ENCODE measurements at places on chromosomes 7 and 10.

DNA sequence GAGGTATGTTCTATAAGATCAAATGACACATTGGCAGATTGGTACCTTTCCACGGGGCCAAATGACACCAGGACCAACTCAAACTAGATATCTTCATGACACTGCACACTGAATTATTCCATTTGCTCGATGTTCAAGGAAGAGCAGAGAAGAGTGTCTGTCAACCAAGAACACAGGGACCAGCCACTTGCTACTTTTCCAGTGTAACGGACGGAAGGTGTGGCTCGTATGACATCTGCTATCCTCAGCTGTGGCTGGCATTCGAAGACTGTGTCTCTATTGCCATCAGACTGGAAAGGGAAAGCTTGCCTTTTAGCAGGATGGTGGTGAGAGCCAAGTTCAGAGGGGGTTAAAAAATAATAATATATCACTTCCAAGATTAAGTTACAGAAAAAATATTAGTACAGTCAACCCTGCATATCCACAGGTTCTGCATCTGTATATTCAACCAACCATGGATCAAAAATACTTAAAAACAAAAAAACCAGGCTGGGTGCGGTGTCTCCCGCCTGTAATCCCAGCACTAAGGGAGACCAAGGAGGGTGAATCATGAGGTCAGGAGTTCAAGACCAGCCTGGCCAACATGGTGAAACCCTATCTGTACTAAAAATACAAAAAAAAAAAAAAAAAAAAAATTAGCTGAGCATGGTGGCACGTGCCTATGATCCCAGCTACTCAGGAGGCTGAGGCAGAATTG, 237.1 kb downstream of the PRPF18 start:
- no peak for DNase-seq

- DNase-seq = no peak
Observed at GRCh38 chr7:109522585-109522984, 952.9 kb downstream of the DNAJB9 start.

DNA sequence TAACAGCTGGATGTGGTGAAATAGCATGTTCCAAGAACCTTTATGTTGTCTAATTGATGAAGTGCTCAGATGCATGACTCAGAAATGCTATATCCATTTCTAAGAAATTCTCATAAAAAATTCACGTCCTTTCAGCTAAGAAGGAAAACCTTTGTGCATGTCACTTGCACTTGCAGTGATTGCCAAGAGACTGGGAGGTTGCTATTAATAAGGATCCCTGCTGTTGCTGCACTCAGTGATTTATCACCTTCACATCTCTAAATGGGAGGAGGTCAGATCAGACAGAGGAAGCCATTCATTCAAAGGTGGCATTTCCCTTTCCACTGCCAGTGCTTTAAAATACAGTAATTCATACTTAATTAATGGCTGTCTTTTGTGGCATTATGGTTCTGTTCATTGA, 89.5 kb downstream of the THSD7A start:
- DNase-seq = no peak

- no peak for DNase-seq
Observed at GRCh38 chr7:77619314-77619713, 76.9 kb upstream of the RSBN1L start.

DNA sequence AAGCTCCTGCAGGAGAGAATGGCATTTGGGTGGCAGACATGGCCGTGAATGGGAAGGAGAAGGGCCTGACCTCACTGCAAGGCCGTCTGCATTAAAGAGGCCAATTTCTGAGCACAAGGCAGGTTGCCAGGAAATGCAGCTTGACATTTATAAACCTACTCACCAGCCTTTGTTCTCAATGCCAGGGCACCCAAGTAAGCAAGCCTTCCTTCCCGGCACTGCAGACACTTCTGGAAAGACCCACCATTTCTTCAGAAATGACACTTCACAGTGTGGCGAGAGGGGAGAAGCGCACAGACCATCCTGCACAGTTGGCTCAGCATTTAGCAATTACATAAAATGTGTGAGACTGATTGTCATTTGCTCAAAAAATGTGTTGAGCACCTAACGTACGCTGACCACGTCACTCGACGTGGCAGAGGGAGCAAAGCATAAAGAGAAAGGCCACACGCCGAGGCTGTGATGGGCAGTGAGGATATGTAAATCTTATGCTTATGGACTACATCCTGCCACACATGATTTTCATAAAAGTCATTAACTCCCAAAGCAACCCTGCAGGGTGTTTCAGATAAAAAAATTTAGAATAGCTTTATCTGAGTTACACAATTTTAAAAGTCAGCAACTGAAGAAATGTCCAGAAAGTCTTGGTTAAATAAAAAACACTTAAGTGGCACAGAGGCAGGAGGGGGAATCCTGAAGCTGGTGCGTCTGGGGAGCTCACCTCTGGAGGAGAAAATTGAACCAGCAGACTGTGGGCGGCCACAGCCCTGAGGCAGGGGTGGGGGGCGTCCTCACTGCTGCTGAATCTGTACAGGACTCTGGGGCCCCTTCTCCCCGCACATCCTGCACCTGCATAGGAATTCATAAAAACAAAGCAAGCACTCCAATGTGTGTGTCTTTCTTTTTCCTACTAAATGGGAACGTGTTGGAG, 543.8 kb downstream of the PTPRN2 start:
- no peak for DNase-seq

- DNase-seq = no peak
Observed at GRCh38 chr10:71493741-71494140, 97.0 kb downstream of the CDH23 start.

GRCh38 chr7:130559184-130559583, 67.3 kb downstream of the MEST start:
- no peak for DNase-seq

DNA sequence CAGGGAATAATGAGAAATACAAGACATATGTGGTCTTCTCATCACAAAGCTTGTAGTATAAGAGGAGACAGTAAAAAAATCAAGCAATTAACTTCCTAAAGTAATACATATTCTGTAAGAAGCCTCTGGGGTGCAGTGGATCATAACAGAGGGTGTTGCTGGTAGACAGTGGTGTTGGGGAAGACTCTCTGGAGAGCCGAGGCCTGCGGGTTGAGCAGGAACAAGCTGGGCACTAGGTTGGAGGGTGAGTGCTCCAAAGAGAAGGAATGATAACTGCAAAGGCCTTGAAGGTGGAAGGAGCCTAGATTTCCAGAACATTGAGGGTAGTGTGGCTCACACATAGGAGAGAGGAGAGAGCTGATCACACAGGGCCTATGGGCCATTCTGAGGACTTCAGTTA, 1.5 kb downstream of the GIMAP4 start:
- no peak for DNase-seq

GRCh38 chr7:122257056-122257455, 47.5 kb downstream of the FEZF1 start:
- no peak for DNase-seq

DNA sequence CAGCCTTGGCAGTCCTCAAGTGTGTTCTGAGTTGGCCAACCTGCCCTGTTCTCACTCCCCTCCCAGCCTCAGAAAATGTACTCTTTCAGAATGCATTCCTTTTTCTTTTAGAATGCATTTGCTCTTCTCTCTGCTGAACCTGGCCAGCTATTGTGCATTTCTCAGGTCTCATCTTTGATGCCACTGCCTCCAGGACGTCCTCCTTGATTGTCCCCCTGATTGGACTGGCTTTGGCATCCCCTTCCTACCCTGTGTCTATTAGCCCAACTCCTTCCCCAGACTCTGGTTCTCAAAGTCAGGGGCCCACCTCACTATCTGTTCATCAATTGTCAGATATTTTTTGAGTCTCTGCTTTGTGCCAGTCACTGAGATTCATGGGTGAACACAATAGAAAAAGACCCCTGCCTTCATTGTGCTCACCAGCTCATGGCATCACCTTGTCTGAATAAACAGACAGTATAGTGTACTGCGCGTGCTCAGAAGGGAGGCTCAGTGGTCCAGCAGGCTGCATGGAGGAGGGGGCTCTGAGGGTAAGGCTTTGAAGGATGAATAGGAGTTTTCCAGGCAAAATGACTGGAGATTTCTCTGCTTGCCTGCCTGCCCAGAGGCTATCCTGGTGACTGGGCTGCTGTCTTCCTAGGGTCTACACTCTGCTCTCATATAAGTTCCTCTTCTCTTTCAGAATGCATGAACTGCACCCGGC, 96.5 kb downstream of the MYL10 start:
- DNase-seq = no peak

DNA sequence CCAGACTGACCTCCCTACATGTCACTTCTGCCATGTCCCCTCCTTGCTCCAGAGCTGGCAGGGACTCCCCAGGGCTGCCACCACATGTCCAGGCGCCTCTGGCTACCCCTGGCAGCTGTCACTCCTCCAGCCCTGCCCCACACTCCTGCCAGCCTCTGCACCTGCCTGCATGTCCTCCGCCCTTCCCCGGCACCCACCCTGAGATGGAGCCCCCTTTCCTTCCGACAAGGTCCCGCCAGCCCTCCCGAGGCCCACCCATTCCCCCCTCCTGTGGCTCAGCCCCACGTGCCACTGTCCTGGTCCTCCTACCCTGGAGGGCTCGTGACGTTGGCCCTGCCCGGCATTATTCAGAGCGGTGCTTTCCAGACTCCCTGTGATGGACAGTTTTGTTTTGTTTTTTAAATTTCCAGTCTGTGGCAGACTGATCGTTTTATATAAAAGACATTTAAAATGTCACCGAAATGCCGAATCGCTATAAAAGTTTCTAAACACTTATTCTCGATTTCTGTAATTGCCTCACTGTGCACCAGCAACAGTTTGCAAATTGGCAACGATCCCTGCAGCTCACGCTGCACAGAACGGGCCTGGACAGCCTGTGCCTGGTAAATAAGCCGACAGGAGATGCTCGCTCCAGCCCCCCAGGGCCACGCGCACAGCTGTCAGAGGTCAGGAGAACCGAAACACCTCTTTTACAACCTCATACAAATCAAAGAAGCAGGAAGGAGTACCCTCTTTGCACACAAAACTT, 111.1 kb upstream of the SH2B2 start:
- DNase-seq = no peak

- no peak for DNase-seq
Observed at GRCh38 chr7:26743205-26743604, 121.2 kb downstream of the SKAP2 start.

DNA sequence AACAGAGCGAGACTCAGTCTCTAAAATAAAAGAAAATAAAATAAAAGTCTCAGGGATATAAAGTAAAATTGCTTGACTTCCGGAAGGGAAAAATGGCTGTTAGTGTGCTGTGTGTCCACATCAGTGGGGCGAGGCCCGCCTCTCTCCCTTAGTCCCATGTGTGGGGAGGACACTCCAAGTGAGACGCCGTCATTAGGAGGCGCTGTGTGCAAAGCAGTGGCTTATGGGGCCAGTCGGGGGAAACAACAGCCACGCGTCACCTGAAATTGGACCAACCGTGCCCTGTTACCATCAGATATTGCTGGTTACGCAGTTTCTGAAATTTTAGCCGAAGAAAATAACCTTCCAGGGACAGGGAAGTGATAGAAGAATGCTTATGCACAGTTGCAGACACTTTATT, 15.8 kb downstream of the SFXN4 start:
- DNase-seq = no peak

GRCh38 chr10:14481752-14482151, 151.0 kb upstream of the FRMD4A start:
- DNase-seq = no peak

DNA sequence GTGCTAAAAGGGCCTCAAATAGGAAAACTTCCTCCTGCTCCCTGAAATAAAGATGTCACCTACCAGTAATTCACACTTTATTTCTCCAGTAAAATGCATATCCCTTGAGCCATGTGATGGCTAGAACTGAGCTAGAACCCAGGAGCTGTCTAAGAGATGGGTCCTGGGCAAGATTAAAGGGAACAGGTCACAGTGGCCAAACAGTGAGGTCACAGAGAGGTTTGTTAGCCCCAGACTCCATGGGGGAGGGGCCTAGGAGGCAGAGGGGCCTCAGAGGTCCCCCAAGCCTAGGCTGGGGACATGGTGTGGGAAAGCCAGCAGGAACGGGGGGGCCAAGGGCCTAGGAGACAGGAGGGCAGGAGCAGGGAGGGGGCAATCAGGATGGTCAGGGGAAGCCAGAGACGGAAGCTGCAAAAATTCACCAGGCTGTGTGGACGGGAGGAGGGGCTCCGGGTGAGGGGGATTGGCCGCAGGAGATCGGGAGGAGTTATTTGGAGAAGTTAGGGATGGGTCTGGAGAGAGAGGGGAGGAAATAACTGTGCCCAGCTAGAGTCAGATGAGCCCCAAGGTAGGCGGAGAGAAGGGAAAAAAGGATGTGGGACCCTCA, 3.3 kb downstream of the FBXO24 start:
- DNase-seq = no peak

DNA sequence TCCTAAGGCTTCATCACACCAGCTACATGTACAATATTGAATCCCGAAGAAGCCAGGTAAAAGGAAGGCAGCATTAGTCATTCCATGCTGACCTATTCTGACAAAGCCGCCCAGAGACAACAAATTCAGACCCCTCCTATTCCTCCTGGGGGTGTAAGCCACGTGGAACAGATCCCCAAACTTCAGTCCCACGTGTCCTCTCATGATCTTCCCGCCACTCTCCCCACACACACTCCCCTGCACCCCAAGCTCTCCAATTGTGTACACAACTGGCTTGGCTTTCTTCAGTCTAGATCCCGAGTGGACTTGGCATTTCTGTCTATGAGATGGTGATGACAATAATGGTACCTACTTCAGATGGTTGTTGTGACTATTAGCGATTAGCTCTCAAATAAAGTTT, 8.6 kb downstream of the PDE6C start:
- no peak for DNase-seq

DNA sequence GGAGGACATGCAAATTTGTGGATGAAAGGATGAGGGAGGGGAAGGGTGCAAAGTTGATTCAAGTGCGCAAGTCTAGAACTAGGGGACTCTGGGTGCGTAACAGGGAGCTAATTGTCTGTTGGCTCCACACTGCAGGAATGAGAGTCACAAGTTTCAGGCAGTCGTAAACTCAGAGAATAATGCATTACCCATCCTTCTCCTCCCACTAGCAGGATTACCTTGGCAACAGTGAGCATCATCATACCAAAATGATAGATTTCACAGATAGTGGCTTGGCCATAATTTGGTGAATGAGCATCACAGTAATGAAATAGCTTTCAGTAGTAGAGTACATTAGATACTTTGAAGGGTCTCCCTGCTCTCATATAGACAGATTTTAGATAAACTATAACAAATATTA, 565.5 kb downstream of the GALNT17 start:
- no peak for DNase-seq

GRCh38 chr10:132394936-132395703, 1.9 kb upstream of the PWWP2B start:
- DNase-seq = no peak
